ENCODE measurements at places on chromosomes 4 and X. TPM values are rescaled to one million over a fixed set of nuclear protein-coding genes. Genes with fewer than 3 reads are reported as not detected.

The GSX2 gene
- total RNA-seq: not detected

- no peak for DNase-seq
These were observed 12.3 kb downstream of the RPL9 start for GRCh38 chr4:39446483-39446841.

GRCh38 chrX:153875391-153876111 lies 10.4 kb downstream of the L1CAM start:
- DNase-seq: peak; percentile 79

GRCh38 chrX:63661676-63662075 lies 123.3 kb downstream of the ARHGEF9 start:
- no peak for DNase-seq

DNA sequence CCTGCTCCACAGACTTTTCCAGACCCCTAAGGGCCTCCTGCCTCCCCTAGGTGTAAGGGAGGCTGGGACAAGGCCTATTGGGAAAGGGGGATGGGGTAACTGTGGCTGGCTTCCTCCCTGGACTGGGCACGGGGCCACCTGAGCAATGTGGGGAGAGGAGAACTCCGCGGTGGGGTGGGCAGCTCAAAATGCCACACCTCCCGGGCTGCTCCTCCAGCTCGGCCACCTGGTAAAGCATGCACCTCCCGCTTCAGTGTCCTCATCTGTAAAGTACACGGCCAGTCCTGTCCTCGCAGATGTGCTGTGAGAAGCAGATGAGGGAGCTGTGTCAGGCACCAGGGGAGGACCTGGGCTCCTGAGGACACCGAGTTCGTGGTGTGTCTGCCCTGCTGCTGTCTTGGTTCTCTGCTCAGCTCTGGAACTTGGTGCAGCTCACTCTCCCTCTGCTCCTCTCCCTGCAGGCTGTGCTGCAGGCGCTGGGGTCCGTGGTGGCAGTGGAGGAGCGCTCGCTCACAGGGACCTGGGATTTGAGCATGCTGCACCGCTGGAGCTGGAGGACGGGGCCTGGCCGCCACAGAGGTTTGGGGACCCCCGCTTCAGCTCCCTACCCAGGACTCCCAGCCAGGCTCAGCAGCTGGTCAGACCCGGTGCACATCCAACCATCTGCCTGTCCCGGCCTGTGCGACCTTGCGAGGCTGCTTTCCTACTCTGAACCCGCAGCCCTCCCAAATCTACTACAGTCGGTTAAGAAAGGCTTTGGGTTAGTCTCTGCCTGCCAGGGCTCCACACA lies 20.8 kb upstream of the MRFAP1 start:
- DNase-seq: no peak

DNA sequence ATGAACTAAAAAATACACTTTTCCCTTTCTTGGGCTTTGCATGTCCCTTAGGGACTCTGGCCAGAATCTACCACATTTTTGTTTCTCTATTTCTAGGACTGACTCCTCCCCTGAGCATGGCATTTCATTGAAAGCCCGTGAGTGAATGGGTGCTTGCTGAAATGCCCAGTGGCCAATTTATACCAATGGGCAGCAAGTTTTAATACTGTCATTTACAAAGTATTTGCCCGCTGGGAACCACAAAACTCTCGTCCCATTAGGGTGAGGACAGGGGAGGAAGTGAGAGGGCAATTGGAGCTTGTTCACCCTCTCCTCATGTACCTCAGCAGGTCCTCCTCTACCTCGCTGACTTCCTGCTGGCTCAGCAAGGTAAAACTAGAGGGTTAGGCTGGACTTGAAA lies 1.1 kb downstream of the SRPX2 start:
- DNase-seq: no peak

DNA sequence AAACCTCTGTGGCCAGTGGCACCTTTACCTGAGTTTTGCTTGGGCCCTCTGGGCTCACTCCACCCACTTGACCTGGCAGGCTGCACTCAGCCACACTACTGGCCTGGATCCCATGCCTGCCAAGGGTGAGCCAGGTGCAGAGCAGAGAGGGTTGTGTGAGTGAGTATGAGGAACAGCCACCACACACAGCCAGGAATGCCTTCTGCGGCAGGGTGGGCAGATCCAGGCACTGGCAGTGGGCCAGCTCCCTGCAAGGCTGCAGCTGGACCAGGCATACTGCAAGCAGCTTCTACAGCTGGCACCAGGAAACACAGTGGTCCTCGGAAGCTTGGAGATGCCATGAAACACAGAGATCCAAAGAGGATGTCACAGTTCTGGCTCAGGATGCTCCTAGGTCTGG lies 570.1 kb upstream of the ACTRT1 start:
- no peak for DNase-seq

GRCh38 chr4:99642725-99643489 lies 14.7 kb downstream of the C4orf54 start:
- DNase-seq: no peak

The POU3F4 gene
- total RNA-seq: not detected

The TLL1 gene
- total RNA-seq: not detected

- DNase-seq: no peak
These were observed 214.0 kb upstream of the SLIT2 start for GRCh38 chr4:20037745-20038144.

The NDUFB11 gene
- total RNA-seq: 43.3 TPM

GRCh38 chr4:136687118-136687517 lies 845.2 kb downstream of the PCDH18 start:
- no peak for DNase-seq

DNA sequence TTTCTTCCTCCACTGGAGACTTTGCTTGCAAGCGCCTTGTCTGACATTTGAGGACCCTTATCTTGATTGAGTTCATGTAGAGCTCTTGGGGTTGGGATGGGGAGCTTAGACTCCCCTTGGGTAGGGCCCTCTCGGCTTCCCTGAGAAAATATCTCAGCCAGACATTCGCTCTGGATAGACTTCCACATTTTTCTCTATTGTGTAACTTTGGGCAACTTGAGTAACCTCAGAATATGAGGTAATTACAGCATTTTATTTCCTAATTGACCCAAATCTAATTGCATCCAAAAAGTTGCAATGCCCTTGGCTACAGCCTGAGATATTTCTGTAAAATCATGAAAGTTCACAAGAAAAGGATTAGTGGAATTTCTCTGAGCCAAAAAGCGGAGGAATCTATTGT lies 102.8 kb upstream of the MXRA5 start:
- no peak for DNase-seq

The MAD2L1 gene
- 4.1 TPM for total RNA-seq

Measured in natural killer cell (primary cell).